ENCODE measurements at places on chromosomes 1 and 21.

DNA sequence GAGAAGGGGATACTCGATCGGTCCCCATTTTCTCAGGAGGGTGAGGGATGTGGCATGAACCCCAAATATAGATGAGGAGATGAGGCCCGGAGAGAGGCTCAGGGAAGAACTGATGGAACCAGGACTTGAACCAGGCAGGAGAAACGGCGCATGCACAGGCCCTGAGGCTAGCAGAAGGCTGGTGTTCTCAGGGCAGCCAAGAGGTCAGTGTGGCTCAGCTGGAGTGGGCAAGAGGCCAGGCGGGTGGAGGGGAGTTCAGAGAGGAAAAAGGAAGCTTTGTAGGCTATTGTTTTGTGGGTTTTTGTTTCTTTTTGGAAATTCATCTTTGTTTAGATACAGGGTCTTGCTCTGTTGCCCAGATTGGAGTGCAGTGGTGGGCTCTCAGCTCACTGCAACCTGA, 122.0 kb downstream of the LACTBL1 start:
- DNase-seq, result peak; percentile 77

- DNase-seq, result no peak
Measured at GRCh38 chr1:226400519-226401354, 7.2 kb downstream of the PARP1 start.

DNA sequence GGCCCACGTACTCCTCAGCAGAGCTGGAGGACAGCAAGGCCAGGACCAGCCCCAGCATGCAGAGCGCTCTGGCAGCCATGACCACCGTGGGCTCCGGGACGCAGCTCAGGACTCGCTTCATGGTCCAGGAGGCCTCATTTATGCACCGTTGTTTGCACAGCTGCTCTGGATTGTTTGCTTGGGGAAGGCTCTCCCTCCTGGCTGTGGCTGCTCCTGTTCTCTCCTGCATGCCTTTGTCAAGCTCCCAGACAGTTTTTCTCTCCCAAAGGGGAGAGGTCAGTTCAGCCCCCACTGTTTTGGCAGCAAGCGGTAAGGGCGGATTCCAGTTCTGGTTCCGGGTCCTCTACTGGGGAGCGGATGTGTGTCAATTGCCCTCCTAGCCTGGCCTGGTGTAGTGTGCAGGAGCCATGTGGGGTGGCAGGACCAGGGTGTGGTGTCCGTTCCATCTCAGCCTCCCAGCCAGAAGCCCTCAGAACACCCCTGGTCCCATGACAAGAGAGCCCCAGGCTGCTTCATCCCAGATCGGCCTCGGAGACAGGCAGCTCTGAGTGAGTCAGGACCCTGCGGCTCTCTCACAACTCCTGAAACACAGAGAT, at the start of gene TFF3:
Gene TFF3, minus strand, starts transcription at position 114 of the 596 bp plus-strand sequence. Its CDS starts 35 bp downstream, at position 79.
- no peak for DNase-seq

DNA sequence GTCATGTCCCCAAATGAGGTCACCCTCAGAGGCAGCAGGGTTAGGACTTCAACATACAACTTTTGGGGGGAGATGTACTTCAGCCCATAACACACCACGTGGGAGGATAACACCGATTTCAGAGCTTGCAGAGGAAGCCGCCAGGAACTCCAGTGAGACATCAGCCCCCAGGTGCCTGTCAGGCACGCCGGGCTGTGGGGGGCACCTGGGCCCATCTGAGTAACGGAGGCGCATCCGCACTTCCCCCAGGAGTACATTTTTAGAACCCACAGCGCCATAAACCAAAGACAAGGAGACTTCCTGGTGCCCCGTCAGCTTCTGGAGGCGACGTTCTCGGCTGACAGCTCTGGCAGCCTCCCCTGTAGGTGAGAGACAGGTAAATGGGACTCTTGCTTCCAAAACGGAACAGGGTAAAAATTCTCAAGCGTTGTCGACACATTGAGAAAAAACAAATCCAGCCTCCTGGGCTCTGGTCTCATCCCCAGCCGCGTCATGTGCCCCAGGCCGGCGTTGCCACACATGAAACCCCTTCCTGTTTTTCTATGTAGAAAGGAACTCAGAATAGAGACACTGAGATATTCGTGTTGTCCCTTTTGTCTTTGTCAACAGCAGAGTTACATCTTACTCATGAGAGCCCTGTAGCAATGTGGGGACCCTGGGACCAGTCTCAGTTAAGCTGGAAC, 93.3 kb downstream of the PDE9A start:
- DNase-seq, result peak; percentile 51

- peak; percentile 29 for DNase-seq
Measured at GRCh38 chr1:200749090-200749489, 10.4 kb downstream of the CAMSAP2 start.

- no peak for DNase-seq
Measured at GRCh38 chr1:62903522-62903921, 119.6 kb downstream of the ATG4C start.

DNA sequence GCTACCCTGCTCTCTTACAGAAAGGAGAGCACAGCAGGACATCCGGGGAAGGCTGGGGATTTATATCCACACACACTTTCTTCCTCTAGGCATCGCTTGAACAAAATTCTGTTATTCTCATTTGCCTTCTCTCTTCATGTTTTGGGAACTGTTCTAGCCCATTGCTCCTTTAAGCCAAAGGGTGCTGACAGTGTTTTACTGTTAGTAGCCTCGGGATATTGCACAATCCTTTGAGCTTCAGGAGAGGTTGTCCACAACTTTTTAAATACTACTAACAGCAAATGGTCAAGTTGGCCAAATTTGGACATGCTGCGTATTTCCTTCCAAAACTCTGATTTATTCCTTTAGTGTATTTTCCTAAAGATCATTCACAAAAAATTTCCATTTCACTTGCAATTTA, 579.2 kb upstream of the RGS18 start:
- no peak for DNase-seq

GRCh38 chr1:234886081-234886984, 242.3 kb downstream of the TOMM20 start:
- no peak for DNase-seq

DNA sequence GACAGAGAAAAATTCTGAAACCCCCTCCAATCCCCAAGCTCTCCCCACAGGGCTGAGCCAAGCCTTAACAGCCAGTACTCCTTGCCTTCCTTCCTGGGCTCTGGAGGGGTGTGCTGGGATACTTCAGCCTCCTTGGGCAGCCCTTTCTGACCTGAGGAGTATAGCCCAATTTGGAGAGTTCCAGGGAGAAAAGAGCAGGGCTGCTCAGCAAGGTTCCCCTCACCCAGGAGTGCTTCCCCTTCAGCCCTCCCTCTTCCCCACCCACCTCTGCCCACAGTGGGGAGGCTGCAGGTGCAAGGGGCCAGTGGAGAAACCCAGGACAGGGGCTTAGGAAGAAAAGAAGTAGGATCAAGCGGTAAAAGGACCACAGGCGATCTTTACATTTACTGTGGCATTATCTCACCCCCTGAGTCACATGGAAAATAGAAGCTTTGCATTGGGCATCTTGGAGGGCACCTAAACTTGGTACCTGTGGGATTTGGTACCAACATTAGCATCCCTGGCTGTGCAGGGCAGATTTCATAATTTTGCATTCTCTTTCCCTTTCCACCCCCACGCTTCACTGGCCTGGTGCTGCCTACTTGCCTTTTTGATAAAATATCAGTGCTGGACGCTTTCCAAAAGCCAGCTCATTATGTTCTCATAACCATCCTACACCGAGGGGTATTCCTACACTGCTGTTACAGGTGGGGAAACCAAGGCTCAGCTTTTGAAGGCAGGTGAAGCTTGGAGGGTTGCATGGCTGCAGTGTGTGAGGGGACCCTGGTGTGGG, 2.8 kb upstream of the ADORA1 start:
- no peak for DNase-seq

- no peak for DNase-seq
Measured at GRCh38 chr1:107862064-107862463, 102.9 kb downstream of the VAV3 start.

- no peak for DNase-seq
Measured at GRCh38 chr21:42468491-42469131, 27.4 kb downstream of the RSPH1 start.

- DNase-seq, result no peak
Measured at GRCh38 chr1:3732434-3733093, 19.7 kb upstream of the CCDC27 start.

DNA sequence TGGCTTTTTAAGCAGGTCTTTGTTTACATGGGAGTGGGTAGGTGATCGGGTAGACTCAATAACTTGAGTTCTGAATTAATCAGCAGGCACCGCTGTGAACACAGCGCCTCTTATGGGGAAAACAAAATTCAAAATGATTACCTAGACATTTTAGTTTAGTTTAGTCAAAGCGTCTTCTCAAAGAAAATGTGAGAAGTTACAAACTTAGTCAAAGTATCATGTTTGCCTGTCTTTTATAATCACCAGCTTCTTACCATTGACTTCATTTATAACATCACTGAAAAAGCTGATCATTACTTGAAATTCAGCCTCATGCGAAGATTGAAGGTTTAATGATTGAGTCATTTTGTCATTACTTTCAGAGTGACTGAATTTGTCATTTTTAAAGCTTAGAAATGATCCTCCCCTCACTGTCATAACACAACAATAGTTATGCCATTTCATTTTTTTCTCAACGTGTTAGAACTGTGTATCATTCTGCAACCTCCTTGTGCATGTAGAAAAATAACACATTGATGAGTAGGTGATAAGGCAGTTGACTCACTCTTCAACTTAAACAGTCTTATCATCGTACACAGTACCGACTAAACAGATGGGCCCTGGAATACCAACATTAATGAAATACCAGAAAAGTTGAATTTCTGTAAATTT, 188.5 kb downstream of the NFIA start:
- DNase-seq, result no peak

Data from head of caudate nucleus (tissue), 42 donors.